ENCODE measurements at places on chromosomes 2 and 18. TPM values are rescaled to one million over a fixed set of nuclear protein-coding genes. Genes with fewer than 3 reads are reported as not detected.
A peak's percentile ranks its signal among the peaks of the same experiment; 100 is the strongest.

Gene NIFK
- total RNA-seq, result 29.8 TPM

GRCh38 chr18:44731530-44732237, 51.0 kb downstream of the SETBP1 start:
- no peak for DNase-seq

DNA sequence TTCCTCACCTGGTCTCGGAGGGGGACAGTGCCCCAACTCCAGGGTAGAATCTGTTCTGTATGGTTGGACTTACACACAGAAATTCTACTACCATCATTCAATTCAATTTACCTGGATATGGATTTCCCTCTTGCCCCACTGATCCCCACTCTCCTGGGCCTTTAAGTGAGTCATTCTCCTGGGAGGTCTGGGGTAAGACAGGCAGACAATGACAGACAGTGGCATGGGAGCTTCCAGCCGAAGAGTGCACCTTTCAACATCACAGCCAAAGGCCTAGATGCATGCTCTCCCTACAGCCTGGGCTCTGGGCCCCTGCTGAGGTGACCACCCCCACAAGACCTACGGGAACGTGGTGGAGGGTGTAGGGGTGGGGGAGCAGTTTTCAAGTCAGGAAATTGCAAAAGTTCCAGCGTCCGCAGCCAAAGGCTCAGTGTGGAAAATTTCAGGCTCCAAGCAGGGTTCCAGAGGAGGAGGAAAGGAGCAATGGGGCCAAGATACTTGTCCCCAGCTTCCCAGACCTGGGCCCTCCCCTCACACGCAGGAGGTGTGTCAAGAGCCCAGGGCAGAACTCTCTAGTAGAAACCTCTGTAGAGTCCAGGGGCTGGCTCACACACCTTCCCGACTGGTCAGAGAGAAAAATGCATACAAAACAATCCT, 296.4 kb downstream of the CYP26B1 start:
- DNase-seq, result no peak

- DNase-seq, result no peak
Measured at GRCh38 chr18:13568443-13569392, 157.6 kb downstream of the FAM210A start.

DNA sequence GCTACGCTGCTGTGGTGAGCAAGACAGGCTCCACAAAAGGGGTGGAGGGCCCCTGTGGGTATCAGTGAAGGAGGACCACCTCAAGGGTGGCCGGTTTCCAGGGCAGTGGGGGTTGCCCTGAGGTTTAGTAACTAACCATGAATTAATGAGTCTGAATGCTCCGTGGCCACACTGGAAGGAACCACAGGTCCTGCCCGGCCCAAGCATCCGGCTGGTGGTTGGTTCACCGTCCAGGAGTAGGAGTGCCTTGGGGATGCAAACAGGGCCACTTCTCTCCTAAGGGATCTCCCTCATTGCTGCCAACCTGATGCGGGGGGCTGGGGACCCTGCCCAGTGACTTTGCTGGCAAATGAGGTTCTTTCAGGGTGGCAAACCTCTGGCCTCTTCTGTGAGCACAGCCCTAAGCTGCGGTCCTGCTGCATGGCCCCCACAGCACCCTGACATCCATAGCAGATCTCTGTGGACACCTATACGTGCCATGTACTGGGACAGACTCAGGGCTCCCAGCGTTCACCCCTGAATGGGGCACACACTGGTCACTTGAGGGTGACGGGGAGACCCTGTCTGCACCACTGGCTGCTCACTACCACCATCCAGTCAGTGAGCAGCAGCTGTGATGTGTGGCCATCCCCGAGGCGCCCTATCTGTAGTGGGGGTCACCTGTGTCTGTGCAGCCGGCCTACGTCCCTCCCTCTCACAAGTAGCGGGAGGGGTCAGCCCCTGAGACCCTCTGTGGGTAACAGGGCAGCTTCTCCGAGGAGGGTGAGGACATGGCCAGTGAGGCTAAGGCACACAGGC, 41.6 kb downstream of the HS6ST1 start:
- peak; percentile 26 for DNase-seq
